Stimulated activated CD4-positive, alpha-beta T cell treated with anti-CD3 and anti-CD28 coated beads, Interleukin-15, amount 100 ng/mL, for 1 hour (primary cell): ENCODE measurements at places on chromosomes 5 and 9.

GRCh38 chr9:5976674-5977397 is 38.6 kb downstream of the RANBP6 start:
- DNase-seq: no peak

DNA sequence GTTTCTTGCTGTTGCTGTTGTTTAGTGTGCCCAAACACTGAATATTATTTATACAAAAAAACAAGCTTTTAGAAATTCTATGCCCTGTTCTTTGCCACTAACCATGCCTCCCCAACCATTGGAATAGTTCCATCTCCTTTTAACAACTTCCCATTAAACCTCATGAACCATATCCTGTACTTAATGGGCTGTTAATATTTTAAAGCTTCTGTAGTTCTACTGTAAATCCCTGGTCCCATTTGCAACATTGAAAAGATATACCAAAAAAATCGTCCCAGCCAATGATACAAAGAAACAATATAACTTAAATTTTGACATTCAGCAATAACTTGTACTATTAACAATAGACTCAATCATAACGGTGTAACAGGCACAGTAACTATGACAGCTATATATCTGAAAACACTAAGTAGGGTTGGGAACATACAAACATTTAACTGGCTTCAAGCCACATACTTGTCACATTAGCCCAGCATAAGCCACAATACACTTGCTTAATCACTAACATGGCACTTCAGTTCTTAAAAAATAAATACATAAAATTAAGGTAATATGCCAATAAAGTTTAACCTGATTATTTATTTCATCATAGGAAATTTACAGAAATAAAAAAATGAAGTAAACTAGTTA is 86.1 kb downstream of the ADAMTS6 start:
- DNase-seq: no peak

DNA sequence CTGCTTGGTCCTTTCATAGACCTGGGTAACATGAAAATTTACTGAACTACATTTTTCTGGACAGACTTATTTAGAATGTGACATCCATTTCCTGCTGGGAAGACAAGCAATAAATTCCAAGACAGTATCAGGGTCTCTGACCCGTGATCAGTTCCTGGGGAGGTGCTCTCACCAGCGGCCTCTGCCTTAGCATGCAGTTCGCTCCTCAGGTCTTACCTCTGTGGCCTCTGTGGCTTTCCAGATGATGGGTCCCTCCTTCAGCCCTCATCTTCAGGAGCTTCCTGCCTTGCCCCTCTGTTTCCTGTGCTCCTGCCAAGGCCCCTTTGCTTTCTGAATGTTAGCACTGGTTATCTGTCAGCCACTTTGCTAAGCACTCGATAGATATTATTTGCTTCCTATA is 66.4 kb downstream of the CMYA5 start:
- no peak for DNase-seq

DNA sequence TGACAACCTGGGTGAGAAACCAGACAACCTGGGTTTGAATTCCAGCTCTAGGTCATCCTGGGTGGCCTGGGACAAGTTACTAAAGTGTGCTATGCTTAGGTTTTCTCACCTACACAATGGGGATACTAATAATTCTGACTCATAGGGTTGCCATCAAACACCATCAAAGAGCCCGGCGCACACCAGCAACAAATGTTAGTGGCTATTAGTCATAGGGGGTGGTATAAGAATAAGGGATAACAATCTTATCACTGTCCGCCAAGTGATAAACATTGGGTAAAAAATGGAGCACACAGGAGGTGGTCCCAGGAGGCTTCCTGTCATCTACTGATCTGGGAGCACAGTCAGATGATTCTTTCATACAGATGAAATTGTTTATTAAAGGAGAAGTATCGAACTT is 61.4 kb upstream of the AFAP1L1 start:
- no peak for DNase-seq

DNA sequence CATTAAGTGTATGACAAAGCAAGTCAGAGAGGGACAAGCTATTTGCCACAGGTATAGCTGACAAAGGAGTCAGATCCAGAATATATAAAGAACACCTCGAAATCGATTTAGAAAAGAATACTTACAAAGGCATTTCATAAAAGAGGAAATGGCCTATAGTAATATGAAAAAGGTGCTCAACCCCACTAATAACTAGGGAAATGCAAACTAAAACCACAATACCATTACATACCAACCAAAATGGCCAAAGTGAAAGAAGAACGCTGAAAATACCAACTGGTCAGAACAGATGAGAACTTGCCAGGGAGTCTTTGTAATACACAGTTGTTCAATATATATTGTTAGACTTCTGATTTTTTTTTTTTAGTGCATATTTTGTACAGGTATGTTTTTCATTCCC is 152.9 kb downstream of the CDC42SE2 start:
- no peak for DNase-seq

DNA sequence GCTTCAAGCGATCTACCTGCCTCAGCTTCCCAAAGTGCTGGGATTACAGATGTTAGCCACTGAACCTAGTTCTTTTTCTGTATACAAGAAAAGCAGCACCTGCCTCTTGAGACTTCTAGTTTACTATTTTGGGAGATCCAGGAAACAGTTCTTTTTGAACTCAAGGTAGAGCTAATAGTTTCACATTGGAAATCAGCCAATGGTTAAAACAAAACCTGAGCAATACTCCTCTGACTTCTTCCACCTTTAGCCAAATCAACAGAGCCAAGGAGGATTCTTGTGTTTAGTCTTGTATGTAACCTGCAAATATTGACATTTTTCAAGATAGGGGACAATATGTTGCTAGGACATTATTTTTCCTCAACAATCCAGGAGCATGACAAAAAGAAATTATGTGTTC is 349.4 kb downstream of the SH3GL2 start:
- DNase-seq: no peak

- DNase-seq: no peak
Measured at GRCh38 chr5:2866662-2867372, 115.3 kb upstream of the IRX2 start.
